ENCODE measurements at places on chromosomes 7 and 10.

- DNase-seq = no peak
Measured at GRCh38 chr10:71087622-71088021, 124.7 kb upstream of the UNC5B start.

DNA sequence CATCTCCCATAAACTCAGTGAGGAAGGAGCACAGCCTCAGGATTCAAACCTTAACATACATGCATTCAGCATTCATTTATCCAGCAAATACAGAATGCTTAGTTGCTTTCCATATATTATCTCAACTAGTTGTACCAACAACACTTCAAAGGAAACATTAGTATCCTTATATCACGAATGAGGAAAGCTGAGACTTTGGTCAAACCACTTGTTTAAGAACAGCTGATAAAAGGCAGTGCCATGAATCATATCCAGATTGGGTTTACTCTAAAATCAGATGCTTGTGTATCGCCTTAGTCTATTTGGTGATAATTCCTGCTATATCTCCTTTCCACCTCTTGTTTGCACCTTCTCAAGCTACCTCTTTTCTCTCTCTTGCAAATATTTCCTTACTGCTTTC lies 1.9 kb upstream of the CPED1 start:
- no peak for DNase-seq

- no peak for DNase-seq
Measured at GRCh38 chr10:95462740-95463667, 98.2 kb downstream of the SORBS1 start.

DNA sequence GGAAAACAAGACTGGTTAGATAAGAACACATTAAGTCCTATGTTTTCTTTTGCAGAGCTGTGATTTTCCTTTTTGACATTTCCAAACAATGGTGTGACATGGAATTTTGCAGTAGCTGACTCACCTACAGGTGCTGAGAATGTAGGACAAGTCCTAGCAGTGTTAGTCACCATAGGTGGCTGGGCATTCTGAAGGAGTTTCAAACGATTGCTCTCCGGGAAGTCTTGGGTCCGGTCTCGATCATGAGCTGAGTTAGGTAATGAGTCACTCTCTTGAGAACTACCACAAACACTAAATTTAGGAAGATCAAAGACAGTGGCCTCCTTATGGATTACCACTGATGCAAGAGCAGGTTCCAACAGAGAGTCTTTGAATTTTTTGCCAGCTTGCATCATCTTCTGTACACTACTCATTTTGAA lies 3.6 kb downstream of the FIGNL1 start:
- no peak for DNase-seq

DNA sequence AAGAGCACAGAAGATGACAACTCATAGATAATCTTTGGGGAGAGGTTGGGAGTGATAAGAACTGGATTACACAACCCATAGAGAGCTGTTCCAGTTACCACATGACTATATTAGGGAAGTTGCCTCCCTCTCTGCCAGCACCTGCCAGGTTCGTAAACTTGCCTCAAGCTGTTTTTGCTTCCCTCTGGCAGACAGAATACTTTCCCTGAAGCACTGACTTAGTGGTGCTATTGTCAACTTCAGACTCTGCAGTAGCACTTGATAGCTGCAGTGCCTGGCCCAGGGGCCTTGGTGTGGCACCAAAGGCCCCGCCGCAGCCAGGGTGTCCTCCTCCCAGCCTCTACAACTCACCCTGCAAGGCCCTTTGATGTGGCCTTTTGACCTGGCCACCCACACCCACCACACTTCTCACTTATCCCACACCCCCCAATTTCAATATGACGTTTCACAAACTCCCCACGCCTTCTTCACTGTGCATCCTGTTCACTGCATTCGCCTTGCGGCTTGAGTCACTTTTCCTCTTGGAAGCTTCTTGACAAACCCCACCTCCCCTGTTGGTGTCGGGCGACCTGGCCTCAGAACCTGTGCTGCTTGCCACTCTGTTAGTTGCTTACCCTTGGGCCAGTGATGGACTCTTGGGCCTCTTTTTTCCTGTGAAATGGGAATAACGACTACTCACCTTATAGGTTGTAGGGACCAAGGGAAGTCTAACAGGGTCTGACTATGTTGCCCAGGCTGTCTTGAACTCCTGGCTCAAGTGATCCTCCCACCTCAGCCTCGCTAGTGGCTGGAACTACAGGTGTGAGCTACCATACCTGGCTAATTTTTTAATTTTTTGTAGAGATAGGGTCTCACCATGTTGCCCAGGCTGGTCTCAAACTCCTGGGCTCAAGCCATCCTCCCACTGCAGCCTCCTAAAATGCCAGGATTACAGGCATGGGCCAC lies 50.2 kb upstream of the PODXL start:
- DNase-seq = no peak

DNA sequence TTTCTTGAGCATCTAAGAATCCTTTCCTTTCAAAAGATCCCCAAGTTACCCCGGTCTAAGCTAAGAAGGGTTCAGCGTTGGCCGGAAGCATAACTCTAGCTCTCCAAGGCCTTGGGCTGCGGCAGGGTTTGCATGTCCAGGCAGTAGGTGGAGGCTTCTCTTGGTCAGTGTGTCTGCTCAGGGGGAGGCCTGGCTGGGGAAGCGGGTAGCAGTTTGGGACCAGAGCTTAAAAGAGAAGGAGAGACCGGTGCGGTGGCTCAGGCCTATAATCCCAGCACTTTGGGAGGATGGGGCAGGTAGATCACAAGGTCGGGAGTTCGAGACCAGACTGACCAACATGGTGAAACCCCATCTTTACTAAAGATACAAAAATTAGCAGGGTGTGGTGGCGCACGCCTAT lies 226.3 kb downstream of the MGMT start:
- no peak for DNase-seq

DNA sequence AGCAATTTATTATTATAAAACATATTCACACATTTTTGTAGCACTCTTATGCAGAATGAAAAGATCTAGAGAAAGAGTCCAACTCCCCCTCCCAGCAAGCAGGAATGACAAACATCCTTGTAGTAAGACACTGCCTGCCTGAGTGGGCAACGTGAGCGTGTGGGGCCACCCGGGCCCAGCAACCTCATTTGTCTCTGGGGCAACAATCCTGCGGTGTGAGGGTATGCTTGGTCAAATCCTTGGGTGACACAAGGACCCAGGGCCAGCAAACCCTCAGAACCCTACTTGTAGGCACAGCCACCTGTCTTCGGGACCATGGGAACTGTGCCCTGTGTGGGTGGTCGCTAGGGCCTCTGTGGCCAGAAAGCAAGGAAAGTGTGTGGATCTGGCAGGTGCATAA lies 10.7 kb downstream of the RHEB start:
- DNase-seq = no peak

DNA sequence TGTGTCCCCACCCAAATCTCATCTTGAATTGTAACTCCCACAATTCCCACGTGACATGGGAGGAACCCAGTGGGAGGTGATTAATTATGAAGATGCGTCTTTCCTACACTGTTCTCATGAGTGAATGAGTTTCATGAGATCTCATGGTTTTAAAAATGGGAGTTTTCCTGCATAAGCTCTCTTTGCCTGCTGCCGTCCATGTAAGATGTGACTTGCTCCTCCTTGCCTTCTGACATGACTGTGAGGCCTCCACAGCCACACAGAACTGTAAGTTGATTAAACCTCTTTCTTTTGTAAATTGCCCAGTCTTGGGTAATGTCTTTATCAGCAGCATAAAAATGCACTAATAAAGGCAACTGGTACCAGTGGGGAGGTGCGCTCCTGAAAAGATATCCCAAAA lies 67.7 kb upstream of the DRGX start:
- DNase-seq = no peak

- DNase-seq = no peak
Measured at GRCh38 chr10:11345224-11346054, 266.0 kb downstream of the USP6NL start.

DNA sequence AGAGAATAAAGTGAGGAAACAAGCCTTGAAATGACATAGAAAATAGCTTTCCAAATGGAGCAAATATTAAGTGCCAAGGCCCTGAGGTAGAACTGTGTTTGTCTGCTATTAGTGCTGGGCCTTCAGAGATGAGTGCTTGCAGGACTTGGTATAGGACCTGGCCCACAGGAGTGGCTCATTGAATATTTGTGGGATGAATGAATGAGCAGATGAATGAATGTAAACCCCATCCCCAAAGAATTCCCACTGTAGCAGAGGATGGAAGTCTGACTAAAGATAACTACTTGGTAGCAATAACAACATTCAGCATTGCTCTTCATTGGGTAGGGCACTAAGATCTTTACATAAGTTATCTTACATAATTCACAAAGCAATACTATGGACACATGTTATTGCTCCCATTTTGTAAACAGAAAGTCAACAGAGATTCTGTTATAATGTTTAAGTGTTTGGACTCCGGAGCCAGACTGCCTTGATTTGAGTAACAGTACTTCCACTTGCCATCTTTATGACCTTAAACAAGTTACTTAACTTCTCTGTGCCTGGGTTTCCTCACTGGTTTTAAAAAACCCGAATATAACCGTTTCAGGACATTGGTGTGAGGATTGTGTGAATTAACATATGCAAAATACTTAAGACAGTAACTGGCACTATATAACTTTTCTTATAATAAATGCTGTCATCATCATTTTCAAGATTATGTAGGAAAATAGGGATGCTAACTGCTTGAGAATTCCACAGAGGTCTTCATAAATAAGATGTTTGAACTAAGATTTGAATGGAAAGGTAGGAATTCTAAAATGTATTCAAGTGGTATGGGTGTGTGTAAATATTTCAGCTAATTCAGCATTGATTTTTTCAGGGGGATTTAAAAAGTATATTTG lies 141.9 kb downstream of the PRKG1 start:
- no peak for DNase-seq

GRCh38 chr10:104259456-104259855 lies 4.8 kb downstream of the GSTO1 start:
- no peak for DNase-seq

GRCh38 chr10:22712956-22713852 lies 1.2 kb downstream of the PIP4K2A start:
- no peak for DNase-seq

- no peak for DNase-seq
Measured at GRCh38 chr10:83372646-83373045, 766.7 kb upstream of the GHITM start.

DNA sequence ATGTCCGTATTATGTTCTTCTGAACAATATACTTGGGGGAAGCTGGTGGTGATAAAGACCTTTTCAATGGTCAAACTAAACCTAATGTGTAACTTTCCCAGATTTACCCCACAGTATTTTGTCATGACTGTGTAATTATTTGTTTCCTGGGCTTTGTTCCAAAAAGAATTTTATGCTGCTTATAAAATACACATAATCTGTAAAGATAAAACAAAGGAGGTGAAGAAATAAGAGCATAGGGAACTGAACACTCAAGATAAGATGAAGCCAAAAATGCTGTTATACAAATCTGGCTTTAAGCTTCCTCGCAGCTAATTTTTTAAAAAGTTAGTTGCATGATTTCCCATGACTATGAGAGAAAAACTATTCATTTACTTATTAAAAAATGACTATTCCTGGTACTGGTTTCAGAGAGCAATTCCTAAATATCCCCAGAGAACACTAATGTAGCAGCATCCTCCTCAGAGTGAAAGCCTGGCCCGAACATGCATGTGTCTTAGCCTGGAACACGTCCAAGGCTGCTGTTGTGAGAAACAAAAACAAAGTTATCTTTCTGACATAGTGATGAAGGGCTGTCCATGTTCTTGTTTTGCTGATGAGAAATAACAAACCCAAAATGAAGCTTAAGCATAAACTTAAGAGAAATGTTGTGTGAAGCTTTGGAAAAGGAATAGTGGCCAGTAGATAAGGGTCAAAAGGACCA lies 33.9 kb downstream of the MALSU1 start:
- DNase-seq = no peak

DNA sequence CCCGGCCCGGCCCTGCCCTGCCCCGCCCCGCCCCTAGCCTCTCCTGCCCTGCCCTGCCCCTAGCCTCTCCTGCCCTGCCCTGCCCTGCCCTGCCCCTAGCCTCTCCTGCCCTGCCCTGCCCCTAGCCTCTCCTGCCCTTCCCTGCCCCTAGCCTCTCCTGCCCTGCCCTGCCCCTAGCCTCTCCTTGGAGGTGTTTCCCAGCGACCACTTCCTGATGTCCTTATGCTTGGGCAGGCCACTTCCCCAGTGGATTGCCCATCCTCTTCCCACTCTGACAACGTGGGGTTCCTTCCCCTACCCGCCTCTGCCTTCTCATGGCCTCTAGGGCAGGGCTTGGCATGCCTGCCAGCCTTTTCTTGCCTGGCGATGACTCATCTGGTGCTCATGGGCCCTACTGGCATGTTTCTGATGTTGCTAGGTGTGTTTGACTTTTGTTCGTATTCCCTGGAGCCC lies 21.2 kb downstream of the PRXL2A start:
- DNase-seq = no peak

DNA sequence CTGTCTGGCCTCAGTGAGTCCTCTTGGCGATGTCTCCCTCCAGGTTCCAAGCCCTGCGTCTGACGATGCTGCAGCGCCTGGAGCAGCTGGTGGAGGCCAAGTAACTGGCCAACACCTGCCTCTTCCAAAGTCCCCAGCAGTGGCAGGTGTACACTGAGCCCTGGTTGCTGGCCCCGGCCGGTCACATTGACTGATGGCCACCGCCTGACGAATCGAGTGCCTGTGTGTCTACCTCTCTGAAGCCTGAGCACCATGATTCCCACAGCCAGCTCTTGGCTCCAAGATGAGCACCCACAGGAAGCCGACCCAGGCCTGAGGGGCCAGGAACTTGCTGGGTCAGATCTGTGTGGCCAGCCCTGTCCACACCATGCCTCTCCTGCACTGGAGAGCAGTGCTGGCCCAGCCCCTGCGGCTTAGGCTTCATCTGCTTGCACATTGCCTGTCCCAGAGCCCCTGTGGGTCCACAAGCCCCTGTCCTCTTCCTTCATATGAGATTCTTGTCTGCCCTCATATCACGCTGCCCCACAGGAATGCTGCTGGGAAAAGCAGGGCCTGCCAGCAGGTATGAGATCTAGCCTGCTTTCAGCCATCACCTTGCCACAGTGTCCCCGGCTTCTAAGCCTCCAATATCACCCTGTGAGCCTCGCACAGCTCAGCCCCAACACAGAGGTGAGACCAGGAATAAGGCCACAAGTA lies 7.3 kb upstream of the ZNF22 start:
- DNase-seq = no peak

DNA sequence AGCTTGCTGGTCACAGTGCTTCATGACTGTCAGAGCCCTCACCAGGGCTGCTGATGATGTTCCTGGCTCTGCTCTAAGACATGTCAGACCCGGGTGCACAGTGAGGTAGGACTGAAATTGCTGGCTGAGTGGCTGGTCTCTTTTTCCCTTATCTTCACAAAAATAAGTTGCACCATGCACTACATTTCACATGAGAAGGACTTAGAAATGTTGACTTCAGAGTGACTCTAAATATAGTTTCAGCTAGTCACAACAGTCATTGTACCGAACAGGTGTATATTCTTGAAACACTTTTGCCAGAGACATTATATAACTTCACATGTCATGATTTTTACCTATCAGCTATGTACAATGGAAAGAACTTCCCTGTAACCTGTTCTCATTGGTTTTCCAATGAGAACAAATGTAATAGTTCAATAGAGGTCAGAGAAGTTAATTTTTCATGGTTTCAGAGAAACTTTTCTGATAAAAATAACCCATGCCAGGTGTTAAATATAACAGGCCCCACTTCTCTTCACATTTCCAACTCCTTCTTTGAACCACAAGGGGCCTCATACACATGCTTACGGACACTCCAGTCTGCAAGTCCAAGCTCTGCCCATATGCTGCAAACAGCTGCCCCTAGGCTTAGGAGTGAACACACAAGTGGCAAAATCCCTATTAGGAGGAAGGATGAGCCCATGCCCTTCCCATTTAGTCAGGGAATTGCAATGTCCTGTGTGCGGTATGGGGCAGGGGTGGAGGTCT lies 115.6 kb downstream of the CDK6 start:
- DNase-seq = no peak

Data from SHP77 treated with DMSO at 0.1 percent for 48 hours (cell line).